ENCODE measurements at places on chromosomes 3 and 15. TPM values are rescaled to one million over a fixed set of nuclear protein-coding genes. Genes with fewer than 3 reads are reported as not detected.

Gene GRK7
- total RNA-seq = 0.07 TPM

Gene HESX1
- total RNA-seq = 1.3 TPM

- no peaks in the 10 kb centered on the region for H3K36me3 ChIP-seq
- H3K27me3 ChIP-seq = no peaks in the 10 kb centered on the region
- H3K27ac ChIP-seq = no peak overlapping the region
- no peaks in the 10 kb centered on the region for H3K4me1 ChIP-seq
- H3K4me3 ChIP-seq = no peak overlapping the region
Observed at GRCh38 chr3:48950051-48950450, 31.4 kb downstream of the ARIH2 start.

DNA sequence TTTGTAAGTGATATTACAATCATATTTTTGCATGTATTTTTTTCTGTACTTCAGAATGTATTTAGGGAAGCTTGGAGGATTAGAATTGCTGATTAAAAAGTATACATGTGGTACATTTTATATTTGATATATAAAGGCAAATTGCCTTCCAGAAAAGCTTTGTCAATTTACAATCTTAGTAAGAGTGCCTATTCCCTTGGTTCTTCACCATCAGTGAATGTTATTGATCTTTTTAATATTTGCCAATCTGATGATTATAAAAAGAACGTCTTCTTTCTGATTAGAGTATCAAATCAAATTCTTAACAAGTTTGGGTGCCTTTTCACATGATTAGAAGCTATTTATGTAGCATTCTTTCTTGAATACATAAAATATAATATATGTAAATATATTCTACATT is 9.1 kb downstream of the WDR49 start:
- H3K27me3 ChIP-seq = no peaks in the 10 kb centered on the region
- no peak for DNase-seq
- no peak overlapping the region for H3K4me3 ChIP-seq
- H3K4me1 ChIP-seq = no peaks in the 10 kb centered on the region
- no peak overlapping the region for H3K27ac ChIP-seq

DNA sequence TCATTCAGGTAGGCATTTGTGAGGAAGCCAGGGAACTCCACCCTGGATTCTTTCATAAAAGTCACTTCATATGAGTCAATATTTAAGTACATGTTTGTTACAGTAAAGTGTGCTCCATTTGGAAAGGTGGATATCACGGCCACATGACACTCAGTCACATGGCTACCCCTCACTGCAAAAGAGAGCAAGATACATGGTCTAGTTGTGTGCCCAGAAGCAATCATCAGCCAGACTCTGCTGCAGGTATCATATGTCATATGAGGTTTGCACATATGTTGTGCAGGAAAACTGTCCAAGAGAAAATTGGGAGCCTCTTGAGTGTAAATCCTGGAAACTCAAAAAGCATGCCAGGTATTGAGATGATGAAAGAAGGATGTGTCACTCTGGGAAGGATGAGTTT is 55.0 kb upstream of the NMNAT3 start:
- no peak overlapping the region for H3K4me3 ChIP-seq
- no peak overlapping the region for H3K27ac ChIP-seq
- H3K27me3 ChIP-seq = no peaks in the 10 kb centered on the region
- DNase-seq = no peak

DNA sequence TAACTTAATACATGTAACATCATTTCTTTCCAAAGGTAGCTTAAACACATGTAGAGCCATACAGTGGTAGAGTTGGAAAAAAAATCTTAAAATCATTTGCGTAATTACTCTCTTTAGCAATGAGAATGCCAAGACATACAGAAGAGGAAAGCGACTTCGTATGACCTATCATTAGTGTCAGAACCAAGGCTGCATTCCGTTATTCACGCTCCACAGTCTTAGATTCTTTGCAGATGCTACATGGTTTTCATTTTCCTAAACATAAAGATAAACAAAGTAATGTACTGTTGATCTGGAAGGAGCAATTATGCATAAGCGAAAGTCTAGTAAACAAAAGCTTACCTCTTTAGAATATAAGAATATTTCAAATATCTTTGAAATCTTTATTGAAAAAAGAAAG is 410.3 kb upstream of the TPRG1 start:
- H3K27ac ChIP-seq = no peak overlapping the region
- no peaks in the 10 kb centered on the region for H3K36me3 ChIP-seq
- DNase-seq = no peak
- H3K4me3 ChIP-seq = no peak overlapping the region
- peaks cover 4% of the 10 kb centered on the region for H3K4me1 ChIP-seq
- no peaks in the 10 kb centered on the region for H3K27me3 ChIP-seq

DNA sequence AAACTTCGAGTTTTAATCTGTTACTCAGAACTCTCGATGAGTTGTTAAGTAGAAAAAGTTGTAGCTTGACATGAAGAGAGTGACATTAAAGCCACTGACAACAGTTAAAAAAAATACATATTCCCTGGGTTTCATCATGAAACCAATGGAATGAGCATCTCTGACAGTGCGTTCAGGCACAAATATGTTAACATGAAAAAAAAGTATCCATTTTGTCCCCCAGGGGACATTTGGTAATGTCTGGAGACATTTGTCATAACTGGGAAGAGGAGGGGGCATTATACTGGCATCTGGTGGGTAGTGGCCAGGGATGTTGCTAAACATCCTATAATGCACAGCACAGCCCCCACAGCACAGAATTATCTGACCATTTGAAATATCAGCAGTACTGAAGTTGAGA is 14.8 kb upstream of the FOXP1 start:
- H3K4me3 ChIP-seq = no peak overlapping the region
- DNase-seq = no peak
- H3K36me3 ChIP-seq = no peaks in the 10 kb centered on the region
- H3K4me1 ChIP-seq = no peaks in the 10 kb centered on the region

DNA sequence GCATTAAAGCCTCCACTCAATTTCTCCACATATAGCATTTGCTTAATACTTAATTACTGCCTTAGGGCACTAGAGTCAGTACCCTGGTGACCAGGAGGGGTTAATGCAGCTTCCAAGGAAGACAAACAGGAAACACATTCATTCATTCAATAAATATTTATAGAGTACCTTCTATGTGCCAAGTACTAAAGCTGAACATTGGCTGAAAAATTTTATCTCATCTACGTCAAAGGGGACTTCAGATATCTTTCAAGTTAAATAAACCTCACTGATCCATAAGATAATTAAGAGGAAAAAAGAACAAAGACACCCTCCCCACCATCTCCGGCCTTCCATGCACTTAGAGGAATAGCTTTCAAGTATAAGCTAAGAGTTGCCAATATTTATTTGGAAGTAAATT is 156.9 kb upstream of the PRICKLE2 start:
- peak overlapping the region; percentile 2 for H3K27ac ChIP-seq
- peaks cover 5% of the 10 kb centered on the region for H3K4me1 ChIP-seq
- DNase-seq = no peak

DNA sequence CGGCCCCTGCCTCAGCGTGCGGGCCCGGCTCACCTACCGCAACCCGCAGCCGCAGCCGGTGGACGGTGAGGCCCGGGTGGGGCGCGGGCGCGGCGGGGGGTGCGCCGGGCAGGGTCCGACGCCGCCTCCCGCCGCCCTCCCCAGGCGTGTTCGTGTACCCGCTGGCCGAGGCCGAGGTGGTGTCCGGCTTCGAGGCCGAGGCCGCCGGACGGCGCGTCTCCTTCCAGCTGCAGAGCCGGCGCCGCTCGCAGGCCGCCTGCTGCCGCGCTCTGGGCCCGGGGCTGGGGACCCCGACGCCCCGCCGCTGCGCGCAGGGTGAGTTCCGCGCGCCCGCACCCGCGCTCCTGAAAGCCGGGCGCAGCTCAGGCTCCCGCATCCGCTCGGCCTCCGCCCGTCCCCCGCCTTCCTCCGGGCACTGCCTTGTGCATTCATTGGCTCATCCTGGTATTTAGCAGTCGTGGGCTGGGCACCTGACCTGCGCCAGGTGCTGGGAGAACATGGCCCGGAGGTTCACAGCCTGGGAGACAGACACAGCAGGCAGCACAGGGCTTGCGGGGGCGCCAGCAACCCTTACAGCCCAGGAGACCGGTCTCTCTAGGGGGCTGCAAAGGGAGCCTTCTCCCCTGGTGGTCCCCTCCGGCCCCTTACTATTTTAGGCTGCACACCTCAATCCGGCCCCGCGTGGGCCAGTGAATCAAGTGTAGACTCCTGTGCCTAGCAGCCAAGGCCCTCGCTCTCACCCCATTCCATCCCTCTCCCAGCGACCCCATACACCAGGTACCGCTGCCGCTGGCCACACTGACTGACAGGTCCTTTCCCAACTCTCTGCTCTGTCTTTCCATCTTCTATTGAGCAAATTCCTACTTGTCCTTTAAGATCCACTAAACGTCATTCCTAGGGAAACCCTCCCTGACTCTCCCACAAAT is 1.5 kb downstream of the VWA5B2 start:
- H3K27ac ChIP-seq = no peak overlapping the region
- no peaks in the 10 kb centered on the region for H3K36me3 ChIP-seq
- DNase-seq = no peak
- H3K4me1 ChIP-seq = peaks cover 12% of the 10 kb centered on the region

- no peaks in the 10 kb centered on the region for H3K27me3 ChIP-seq
- no peaks in the 10 kb centered on the region for H3K36me3 ChIP-seq
- H3K4me1 ChIP-seq = no peaks in the 10 kb centered on the region
- DNase-seq = no peak
Observed at GRCh38 chr3:36679384-36680200, 84.8 kb downstream of the DCLK3 start.

Gene PEX11A
- 12.7 TPM for total RNA-seq

GRCh38 chr3:185504636-185505035 is 5.8 kb upstream of the TMEM41A start:
- no peaks in the 10 kb centered on the region for H3K4me1 ChIP-seq
- H3K4me3 ChIP-seq = no peak overlapping the region
- no peak overlapping the region for H3K27ac ChIP-seq
- H3K27me3 ChIP-seq = no peaks in the 10 kb centered on the region

GRCh38 chr3:147620906-147621305 is 211.7 kb downstream of the ZIC1 start:
- H3K27me3 ChIP-seq = no peaks in the 10 kb centered on the region
- no peak for DNase-seq
- H3K4me1 ChIP-seq = no peaks in the 10 kb centered on the region
- H3K27ac ChIP-seq = no peak overlapping the region

Gene FAM227B
- 6.1 TPM for total RNA-seq

Gene GXYLT2
- 35.7 TPM for total RNA-seq

GRCh38 chr3:43104660-43105595 is 951 bp downstream of the POMGNT2 start:
- peak overlapping the region; percentile 53 for H3K4me3 ChIP-seq
- H3K4me1 ChIP-seq = peaks cover 10% of the 10 kb centered on the region
- no peaks in the 10 kb centered on the region for H3K36me3 ChIP-seq
- no peak overlapping the region for H3K27ac ChIP-seq
- no peak for DNase-seq

Gene MOBP
- 0.10 TPM for total RNA-seq

DNA sequence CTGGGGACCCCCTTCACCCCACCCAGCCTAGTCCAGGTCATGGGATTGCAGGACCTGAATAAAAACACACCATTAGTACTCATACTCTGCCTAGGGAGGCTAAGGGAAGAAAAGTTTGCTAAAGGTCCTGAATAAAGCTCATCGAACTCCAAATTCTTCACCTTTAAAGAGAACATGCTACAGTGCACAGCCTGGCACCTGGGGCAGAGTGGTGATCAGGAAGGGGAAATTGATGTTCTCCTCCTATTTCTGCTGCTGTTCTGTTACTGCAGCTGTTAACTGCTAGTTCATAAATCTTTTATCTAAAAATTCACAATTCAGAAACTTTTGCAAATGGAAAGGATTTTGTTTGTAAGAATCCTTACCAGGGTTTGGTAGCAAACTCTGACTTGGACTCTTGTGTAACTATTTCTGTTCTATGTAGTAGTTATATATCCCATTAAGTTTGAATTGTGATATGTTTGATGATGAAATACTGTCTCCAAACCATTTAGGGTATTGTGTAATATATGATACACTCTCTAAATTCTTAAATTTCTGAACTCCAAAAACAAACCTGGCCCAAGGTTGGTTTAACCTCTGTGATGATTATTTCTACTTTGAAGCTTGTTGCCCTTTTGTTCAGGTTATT is 27.9 kb downstream of the MCTP2 start:
- H3K4me3 ChIP-seq = no peak overlapping the region
- H3K27me3 ChIP-seq = no peaks in the 10 kb centered on the region
- H3K36me3 ChIP-seq = no peaks in the 10 kb centered on the region

- no peak overlapping the region for H3K27ac ChIP-seq
- no peak for DNase-seq
- H3K4me3 ChIP-seq = no peak overlapping the region
- H3K4me1 ChIP-seq = no peaks in the 10 kb centered on the region
- no peaks in the 10 kb centered on the region for H3K27me3 ChIP-seq
- no peaks in the 10 kb centered on the region for H3K36me3 ChIP-seq
Observed at GRCh38 chr3:85255949-85256348, 297.2 kb downstream of the CADM2 start.

DNA sequence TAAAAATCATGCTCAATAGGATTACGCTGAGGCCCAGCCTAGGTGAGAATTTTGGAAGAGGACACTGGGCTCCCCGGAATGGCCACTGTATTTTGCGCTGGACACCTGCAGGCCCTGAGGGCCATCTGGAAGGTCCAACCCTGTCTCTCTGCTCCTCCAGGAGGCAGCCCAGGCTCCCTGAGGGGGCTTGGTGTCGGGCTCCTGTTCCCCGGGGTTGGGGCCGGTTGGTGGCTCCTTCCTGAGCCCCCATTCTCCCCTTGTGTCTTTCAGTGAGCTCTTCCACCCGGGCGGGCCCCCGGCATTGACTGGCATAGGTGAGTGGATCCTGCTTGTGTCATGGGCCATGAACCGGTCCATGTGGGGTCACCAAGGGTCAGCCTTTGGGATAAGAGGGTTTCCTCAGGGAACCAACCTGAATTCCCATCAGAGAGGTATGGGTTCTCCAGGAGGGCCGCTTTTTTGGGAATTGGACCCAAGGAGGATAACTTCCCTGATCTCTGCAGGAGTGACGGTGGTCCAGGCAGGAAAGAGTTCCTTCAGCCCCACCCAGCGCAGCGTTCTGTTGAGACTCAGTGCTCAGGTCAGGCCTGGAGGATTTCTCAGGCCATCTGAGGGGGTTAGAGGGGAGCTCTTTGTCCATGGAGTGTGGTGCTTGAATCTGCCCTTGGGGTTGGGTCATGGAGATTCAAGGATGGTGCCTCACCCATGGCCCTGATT is 187.8 kb downstream of the UBE3A start:
- no peaks in the 10 kb centered on the region for H3K4me1 ChIP-seq
- no peaks in the 10 kb centered on the region for H3K27me3 ChIP-seq
- no peak overlapping the region for H3K4me3 ChIP-seq
- DNase-seq = peak; percentile 1
- H3K27ac ChIP-seq = no peak overlapping the region
- H3K36me3 ChIP-seq = no peaks in the 10 kb centered on the region

DNA sequence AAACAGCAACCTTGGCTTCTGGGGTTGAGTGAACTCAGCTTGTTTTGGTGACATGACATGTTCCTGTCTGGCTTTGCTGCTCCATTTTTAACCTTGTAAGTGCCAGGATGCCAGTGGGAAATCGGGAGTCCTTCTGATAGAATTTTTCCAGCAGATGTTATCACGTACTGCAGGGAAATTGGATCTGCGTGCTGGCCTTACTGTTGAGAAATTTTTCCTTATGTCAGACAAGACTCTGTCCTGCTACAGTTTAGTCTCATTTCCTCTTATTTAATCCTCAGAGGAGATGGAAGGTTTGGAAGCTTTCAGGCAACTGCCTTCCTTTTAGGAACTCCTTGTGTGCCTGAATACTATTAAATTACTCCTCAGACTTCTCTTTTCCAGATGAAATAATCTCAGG is 80.6 kb downstream of the PGPEP1L start:
- no peak overlapping the region for H3K4me3 ChIP-seq
- H3K36me3 ChIP-seq = no peaks in the 10 kb centered on the region
- H3K4me1 ChIP-seq = peaks cover 5% of the 10 kb centered on the region
- DNase-seq = no peak
- H3K27me3 ChIP-seq = no peaks in the 10 kb centered on the region

GRCh38 chr3:97938444-97938843 is 33.8 kb downstream of the RIOX2 start:
- DNase-seq = no peak
- no peaks in the 10 kb centered on the region for H3K36me3 ChIP-seq
- no peak overlapping the region for H3K27ac ChIP-seq
- no peaks in the 10 kb centered on the region for H3K4me1 ChIP-seq
- H3K27me3 ChIP-seq = no peaks in the 10 kb centered on the region
